ENCODE measurements at places on chromosomes 2 and 18. TPM values are rescaled to one million over a fixed set of nuclear protein-coding genes. Genes with fewer than 3 reads are reported as not detected.

The PRSS56 gene
- polyA plus RNA-seq: 2.2 TPM

GRCh38 chr2:222884114-222884771 lies 23.4 kb downstream of the ACSL3 start:
- DNase-seq: no peak

The GPR35 gene
- polyA plus RNA-seq: 2.5 TPM

DNA sequence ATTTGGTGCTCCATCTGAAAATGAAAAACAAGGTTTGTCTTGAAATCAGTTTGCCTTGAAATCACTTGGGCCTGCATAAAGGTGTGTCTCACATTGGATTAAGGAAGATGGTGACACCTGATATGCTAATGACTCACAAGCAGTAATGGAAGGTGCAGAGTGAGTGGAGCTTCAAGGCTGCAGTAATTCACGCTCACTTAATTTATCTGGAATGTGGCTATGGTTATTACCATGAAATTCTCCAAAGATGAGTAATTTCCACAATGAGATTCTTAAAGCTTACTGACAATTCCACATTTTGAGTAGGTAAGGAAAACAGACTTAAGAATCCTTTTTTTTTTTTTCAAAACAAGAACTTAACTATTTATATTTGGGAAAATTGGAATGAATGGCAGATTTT lies 156.8 kb downstream of the PAX3 start:
- no peak for DNase-seq

The ARHGAP28 gene
- 23.7 TPM for polyA plus RNA-seq

DNA sequence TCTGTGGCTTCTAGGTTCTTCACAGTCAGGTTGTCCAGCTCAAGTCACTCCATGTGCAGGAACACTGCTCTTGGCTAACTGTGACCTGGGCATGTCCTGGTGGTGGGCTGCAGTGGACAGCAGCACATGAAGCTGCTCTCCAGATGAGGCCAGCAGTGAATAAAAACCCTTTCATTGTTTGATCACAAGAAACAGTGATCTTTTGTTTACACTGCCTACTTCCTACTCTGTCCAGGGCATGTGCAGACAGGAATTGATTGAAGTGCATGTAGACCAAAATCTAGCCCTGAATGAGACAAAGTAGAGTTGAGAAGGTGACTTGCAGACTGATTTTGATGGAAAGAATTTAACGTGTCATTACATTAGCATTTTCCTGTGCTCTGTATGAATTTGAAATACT lies 34.9 kb downstream of the BCL2L11 start:
- no peak for DNase-seq

- DNase-seq: no peak
Measured at GRCh38 chr2:172089633-172090032, 4.3 kb downstream of the DLX1 start.

DNA sequence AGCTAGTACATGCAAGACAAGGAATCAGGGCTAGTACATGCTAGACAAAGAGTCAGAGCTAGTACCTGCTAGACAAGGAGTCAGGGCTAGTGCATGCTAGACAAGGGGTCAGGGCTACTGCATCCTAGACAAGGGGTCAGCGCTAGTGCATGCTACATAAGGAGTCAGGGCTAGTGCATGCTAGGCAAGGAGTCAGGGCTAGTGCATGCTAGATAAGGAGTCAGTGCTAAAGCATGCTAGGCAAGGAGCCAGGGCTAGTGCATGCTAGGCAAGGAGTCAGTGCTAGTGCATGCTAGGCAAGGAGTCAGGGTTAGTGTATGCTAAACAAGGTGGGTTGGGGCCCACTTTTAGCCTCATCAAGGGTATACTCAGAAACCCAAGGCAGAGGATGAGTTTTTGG lies 90.1 kb upstream of the FAM136A start:
- no peak for DNase-seq

GRCh38 chr18:13725566-13726231 lies 659 bp downstream of the FAM210A start:
- DNase-seq: no peak

- no peak for DNase-seq
Measured at GRCh38 chr2:69546646-69547045, 96.9 kb downstream of the AAK1 start.

GRCh38 chr18:13461469-13461868 lies 242.9 kb downstream of the LDLRAD4 start:
- DNase-seq: no peak

DNA sequence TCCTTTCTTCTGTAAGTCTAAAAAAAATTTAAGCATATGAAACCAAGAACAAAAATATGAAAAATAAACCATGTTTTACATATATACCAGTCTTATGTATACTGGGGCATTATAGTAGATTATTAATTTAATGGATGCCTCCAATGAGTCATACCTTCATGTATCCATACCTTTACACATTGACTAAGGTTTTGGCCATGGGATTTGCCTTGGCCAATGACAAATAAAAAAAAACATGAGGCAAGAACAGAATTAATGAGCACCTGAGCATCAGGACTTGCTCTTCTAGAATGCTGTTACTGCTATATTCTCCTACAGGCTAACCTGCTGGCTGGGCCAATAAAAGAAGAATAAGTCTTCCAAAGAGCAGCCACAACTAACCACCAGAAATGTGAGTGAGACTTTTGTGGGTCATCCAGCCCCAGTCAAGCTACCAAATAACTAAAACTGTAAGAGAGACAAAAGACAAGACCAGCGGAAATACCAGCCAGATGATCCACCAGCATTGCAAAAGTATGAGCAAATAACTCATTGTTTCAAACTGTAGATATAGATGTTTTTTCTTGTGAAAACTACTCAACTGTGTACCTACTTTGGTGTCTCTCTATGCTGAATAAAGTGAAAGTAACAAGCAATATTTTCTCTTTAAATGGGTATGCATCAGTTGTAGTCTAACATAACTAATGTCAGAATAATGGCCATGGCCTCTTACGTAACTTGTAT lies 749.6 kb upstream of the VRK2 start:
- DNase-seq: no peak

- no peak for DNase-seq
Measured at GRCh38 chr2:216499641-216500218, 1.1 kb downstream of the RPL37A start.

GRCh38 chr2:45745231-45745630 lies 93.8 kb downstream of the PRKCE start:
- DNase-seq: no peak

- DNase-seq: no peak
Measured at GRCh38 chr2:239957681-239958472, 67.3 kb downstream of the NDUFA10 start.

- no peak for DNase-seq
Measured at GRCh38 chr2:70696142-70696541, 71.9 kb downstream of the ADD2 start.

The INSIG2 gene
- 17.2 TPM for polyA plus RNA-seq

GRCh38 chr2:176104316-176105077 lies 2.6 kb upstream of the HOXD11 start:
- DNase-seq: no peak

- no peak for DNase-seq
Measured at GRCh38 chr2:64797881-64798575, 144.3 kb upstream of the SERTAD2 start.

Measured in hindlimb muscle (tissue), 1 donor.